Hematopoietic multipotent progenitor cell treated with erythropoietin and hydrocortisone succinate and interleukin-3 and kit ligand, for 4 days (in vitro differentiated cells): ENCODE measurements at places on chromosomes 11 and 22.
A peak's percentile ranks its signal among the peaks of the same experiment; 100 is the strongest.

- DNase-seq = peak; percentile 88
Observed at GRCh38 chr11:87097582-87097981, 59.8 kb downstream of the TMEM135 start.

GRCh38 chr11:67174311-67174710, 55.2 kb downstream of the KDM2A start:
- no peak for DNase-seq

- DNase-seq = peak; percentile 61
Observed at GRCh38 chr11:111387363-111387762, 8.3 kb upstream of the POU2AF1 start.

- DNase-seq = no peak
Observed at GRCh38 chr11:75326439-75326810, 25.0 kb downstream of the ARRB1 start.

- peak; percentile 89 for DNase-seq
Observed at GRCh38 chr11:88414385-88414861, 76.9 kb upstream of the CTSC start.

- peak; percentile 7 for DNase-seq
Observed at GRCh38 chr11:37533087-37533486, 935.1 kb upstream of the RAG2 start.

GRCh38 chr22:43407591-43407990, 4.2 kb upstream of the MPPED1 start:
- DNase-seq = no peak

DNA sequence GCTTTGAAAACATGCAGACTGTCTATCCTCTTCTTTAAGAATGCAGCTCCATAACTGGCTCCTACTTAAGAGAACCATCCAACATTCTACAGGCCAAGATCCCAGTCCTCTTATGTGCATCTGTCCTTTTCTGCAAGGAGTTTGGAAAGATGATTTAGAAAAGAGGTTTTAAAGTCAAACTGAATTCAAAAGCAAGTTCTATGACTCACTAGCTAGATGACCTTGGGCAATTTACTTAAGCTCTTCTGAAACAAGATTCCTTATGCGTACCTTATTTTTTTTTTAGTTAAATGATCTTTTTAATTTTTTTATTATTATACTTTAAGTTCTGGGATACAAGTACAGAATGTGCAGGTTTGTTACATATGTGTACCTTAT, 29.2 kb downstream of the GUCY1A2 start:
- no peak for DNase-seq

DNA sequence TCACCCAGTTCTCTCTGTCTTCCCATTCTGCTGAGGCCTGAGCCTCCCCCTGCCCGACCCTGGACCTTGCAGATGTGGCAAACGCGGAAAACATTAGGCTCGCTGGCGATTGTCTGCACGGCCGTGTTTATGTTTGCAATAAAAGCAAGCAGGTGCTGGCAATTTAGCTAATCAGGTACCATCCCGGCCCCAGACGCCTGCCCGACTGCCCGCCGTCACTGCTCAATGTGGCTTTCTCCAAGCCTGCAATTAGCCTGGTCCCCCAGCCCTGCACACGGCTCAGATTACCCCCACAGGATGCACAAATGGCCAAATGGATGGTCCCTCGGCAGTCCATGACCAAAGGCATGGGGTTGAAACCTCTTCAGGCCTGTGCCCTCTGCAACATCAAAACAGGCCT, 259.7 kb downstream of the MN1 start:
- DNase-seq = no peak

- peak; percentile 65 for DNase-seq
Observed at GRCh38 chr22:28808716-28809355, 8.5 kb upstream of the XBP1 start.

- no peak for DNase-seq
Observed at GRCh38 chr11:64223001-64223651, 2.9 kb downstream of the TRPT1 start.
